ENCODE measurements at places on chromosomes 4 and X.

GRCh38 chr4:54746218-54746617 lies 88.5 kb downstream of the KIT start:
- DNase-seq: peak; percentile 39

DNA sequence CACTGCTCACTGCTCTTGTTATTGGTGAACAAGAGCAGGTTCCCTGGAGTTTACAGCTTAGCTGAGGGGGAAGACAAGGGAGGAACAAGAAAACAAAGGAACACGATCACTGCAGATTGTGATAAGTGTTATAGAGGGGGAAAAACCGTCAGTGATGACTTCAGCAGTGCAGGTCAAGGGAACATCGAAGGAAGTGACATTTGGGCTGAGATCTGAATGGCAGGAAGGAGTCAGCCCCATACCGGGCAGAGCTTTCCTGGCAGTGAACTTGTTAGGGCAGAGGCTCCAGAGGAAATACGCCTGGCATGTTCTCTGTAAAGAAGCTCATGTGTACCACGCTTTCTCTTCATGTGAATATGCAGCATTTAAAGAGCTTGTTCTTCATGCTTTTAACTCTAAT lies 78.1 kb downstream of the LDB2 start:
- DNase-seq: no peak

- DNase-seq: no peak
Measured at GRCh38 chrX:118493016-118493415, 2.6 kb upstream of the DOCK11 start.

DNA sequence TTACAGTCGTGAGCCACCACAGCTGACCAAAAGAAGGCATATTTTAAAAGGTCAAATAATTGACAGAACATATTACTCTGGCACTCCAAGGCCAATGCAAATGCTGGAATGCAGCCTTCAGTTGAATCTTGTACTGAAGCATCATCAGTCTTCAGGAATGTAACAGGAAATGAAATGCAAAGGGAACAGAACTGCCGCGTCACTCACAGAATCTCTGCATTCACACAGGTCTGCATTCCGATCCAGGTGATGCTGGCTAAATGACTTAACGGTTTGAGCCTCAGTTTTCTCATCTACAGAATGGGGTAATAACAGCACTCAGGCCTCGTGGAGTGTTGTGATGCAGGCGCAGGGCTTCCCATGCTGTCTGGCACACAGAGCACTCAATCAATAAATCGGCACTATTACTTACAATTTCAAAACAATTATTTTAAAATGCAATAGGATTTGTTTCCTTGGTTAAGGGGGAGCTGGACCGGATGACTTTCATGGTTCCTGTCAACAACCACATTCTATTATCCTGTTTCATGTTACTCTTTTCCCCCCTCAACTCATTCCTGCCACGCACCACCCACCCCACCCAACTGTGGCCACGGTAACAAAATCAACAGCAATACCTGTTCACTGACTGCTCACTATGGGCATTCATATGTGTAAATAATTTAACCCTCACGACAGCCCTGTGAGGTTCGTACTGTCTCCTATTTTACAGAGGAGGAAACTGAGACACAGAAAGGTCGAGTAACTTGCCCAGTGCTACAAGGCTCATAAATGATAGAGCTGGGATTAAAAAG lies 32.4 kb downstream of the IGFBP7 start:
- DNase-seq: peak; percentile 63

DNA sequence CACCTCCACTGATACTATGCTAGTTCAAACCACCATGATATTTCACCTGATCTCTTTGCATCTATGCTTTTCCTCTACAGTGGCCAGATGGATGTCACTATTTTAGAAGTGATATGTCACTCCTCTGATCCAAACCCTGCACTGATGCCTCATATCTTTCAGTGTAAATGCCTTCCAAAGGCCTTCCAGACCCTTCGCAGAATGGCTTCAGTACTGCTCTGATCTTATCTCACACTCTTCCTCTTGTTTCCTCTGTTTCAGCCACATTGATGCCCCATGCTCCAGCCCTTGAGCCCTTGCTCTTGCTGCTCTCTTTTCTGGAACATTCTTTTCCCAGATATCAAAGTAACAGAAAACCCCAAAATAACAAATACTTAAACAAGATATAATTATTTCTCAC lies 17.9 kb downstream of the MID1IP1 start:
- no peak for DNase-seq

GRCh38 chr4:81634766-81635549 lies 163.3 kb upstream of the RASGEF1B start:
- DNase-seq: no peak

GRCh38 chr4:22090661-22091351 lies 142.2 kb upstream of the KCNIP4 start:
- DNase-seq: peak; percentile 33

DNA sequence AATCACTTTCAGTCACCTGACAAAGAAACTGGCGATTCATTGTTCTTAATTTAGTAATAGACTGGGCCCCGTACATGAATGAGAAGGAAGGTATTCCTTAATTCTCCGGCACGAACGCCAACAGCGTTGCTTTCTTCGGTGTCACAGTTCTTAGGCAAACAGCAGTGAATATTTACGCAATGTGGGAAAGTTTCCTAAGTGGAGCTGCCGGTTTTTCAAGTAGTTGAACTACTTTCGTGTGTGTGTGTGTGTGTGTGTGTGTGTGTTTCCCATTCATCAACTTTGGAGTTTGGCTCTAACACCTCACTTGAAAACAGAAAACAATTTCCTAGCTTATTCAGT lies 651 bp downstream of the NXT2 start:
- DNase-seq: peak; percentile 95

- no peak for DNase-seq
Measured at GRCh38 chrX:152901816-152902501, 4.1 kb downstream of the ZNF185 start.

DNA sequence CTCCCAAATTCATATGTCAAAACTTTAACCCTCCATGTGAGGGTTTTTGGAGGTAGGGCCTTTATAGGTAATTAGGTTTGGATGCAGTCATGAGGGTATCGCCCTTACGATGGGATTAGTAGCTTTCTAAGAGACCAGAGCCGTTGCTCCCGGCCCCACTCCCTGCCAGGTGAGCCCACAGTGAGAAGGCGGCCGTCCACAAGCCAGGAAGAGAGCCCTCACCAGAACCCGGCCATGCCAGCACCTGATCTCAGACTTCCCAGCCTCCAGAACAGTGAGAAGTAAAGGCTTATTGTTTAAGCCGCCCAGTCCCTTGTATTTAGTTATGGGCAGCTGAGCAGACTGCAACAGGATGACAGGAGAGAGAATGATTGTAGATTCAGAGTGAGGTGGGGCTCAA lies 40.8 kb downstream of the DCTD start:
- DNase-seq: no peak

Measured in mesenchymal stem cell (in vitro differentiated cells and primary cell).